Fibroblast of skin of left biceps (primary cell): ENCODE measurements at places on chromosomes 12 and 14.

DNA sequence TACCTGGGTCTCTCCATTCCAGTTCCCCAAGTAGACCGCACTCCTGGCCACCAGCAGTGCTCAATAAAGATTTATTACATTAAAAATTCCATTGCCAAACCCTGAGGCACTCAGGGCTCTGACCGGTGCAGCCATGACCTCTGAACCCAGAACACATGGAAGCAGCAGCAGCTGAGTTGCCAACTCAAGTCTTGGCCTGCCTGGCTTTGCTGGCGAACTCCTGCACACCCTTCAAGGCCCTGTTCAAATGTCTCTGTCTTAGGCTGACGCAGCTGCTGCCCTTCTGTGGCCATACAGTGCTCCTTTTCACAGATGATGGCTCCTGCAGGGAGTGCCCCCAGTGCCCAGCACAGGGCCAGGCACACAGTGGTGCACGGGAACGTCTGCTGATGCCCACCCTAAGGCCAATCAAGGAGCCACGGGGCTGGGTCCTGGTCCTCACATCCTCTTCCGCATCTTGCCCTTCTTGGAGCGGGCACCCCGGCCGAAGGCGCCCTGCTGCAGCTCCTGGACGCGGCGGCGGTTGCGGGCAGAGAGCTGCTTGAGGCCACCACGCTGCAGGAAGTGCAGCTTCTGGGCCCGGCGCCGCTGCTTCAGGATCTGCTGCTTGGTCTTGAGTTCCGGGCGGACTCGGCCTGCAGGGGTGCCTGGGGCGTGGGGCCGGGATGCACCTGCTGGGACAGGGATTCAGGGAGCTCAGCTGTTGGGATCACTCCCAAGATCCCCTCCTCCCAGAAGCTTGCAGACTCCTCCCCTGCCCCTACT, 9.1 kb downstream of the CFAP73 start:
- DNase-seq = no peak

DNA sequence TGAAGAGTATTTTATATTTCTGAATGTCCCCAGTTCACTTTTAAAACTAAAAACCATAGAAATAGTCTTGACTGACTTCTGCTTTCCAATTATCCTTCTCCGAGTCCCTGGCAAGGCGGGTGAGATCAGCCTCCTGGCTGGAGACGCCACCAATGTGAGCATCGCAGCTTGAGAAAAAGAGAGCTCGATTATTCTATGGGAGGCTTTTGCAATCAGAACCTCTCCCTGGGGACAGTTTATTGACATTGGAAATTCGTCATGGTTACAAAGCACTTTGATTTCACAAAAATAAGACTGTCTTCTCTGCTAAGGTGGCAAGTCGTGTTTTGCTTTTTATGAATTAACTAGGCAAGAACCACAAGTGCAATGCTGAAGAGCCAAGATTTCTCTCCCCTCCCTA, 23.6 kb upstream of the GPHB5 start:
- no peak for DNase-seq

DNA sequence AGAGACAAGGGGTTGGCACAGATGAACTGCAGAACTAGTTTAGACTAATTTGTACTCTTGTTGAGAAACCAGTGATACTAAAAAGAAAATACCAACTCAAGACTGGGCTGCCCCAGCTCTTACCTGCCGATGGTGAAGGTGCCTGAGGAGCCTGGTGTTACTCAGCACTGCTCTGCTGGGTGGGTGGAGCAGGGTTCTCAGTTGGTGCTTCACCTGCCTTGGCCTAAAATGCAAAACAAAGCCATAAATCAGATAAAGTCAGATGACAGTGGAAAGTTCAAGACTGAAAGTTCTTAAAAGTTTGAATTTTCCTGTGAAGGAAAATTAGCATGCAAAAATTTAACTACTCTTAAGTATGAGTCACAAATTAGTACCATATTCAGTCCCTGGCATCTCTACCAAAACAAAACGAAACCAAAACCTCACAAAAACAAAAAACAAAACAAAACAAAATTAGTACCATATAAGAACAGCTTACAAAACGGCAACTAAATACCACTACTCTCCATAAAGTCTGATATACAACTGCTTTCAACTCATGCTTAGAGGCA, 21.9 kb downstream of the YBX3 start:
- DNase-seq = no peak

- DNase-seq = peak; percentile 13
Measured at GRCh38 chr12:119178544-119179334, at the start of gene HSPB8. TSS of gene HSPB8 (plus strand) at chr12:119178931. CDS start at chr12:119179313, 382 bp downstream.

GRCh38 chr12:52224151-52224550, 8.9 kb upstream of the KRT7 start:
- DNase-seq = no peak

DNA sequence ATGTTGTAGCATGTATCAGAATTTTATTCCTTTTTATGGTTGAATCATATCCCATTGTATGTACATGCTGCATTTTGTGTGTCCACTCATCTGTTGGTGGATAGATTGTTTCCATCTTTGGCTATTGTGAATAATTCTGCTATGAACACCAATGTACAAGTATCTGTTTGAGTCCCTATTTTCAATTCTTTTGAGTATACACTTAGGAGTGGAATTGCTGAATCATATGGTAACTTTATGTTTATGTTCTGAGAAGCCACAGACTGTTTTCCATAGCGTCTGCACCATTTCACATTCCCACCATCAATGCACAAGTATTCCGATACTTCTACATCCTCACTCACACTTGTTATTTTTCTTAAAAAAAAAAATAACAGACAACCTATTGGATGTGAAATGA, 91.5 kb downstream of the ARF6 start:
- no peak for DNase-seq

DNA sequence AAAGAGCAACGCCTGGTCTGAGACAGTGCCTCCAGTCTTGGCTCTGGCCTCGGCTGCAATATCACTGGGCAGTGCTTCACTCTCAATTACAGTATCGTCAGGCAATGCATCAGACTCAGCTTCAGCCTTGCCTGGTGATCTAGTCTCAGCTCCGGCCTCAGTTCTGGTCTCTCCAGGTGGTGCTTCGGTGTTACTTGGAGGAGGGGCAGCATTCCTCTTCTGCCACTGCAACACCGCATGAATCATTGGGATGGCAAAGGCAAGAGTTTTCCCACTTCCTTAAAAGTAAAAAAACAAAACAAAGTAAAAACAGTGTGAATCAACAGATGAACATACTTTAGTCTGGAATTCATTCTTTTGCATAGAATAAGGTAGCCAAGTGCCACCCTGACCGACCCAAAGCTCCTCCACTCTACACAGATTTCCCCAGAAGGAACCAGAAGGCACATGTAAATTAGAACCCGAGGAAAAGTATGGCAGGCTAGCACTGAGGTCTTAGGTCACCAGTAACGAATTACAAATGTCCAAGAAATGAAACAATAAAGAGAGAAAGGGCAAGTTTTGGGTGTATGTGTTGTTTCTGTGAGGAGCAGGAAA, 18.6 kb downstream of the DDX24 start:
- no peak for DNase-seq

GRCh38 chr12:97075934-97076630, 169.0 kb downstream of the NEDD1 start:
- DNase-seq = no peak

DNA sequence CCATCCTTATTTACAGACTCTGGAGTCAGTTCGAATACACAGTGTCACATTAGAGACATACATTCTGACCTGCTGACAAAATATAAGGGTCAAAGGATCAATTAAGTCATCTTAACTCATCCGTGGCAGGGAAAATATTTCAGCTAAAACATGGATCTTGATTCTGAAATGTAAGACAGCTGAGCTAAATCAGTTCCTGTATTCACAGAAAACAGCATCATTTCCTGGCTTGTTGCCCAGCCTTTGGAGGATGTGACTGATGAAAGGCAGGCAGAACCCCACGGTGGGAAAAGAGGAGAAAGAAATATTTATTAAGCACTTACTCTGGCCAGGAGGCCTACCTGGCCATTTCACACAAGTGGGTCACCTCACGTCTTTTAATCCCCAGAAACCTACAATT, 101.9 kb downstream of the GAS2L3 start:
- peak; percentile 10 for DNase-seq

DNA sequence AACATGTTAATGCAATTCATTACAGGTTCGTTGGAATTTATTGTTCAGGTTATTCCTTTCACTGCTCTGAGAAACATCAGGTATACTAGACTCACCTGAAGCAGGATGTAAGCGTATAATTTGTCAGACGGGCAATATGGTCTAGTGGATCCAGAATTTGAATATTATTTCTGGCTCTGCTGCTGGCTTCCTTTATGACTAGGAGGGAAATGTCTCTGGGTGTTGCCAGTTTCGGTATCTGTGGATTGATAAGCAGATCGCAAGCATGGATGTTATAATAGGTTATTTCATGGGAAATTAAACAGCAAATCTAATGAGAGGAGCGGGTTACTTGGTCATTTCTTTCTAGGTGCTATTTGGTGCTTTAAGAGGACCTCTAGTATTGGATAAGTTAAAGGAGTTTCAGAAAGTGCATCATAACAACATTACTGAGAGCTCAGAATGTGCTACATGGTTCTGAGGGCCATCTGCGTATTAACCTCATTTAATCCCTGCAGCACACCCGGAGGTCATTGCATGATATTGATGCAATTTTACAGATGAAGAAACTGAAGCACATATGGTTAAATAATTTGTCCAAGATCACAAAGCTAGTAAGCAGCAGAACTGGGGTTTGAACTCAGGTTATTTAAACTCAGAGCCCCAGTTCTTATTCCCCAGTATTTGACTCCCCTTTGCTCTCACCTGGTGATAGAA, 47.3 kb upstream of the BCAT1 start:
- DNase-seq = no peak

- DNase-seq = peak; percentile 50
Measured at GRCh38 chr14:90301668-90302090, 30.1 kb downstream of the NRDE2 start.

DNA sequence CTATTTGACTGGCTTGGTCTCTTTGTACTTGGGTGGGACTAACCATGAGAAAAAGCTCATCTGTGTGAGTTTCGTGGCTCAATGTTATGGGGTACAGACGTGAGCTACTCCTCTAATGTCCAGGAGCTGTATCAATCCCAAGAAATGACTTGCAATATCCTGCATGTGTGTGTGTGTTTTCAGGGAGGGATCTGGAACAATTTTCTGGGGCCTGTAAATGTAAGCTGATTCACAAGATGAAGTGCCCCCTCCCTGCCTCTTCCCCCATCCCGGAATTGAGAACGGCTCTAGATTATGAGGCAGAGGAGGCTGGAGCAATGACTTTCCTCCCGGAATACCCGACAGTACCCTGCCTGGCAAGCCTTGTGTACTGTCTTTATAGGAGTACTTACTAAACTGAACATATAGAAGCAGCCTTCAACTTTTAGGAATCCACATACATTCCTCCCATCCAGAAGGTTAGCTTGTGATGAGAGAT, 53.9 kb downstream of the TMX1 start:
- no peak for DNase-seq

DNA sequence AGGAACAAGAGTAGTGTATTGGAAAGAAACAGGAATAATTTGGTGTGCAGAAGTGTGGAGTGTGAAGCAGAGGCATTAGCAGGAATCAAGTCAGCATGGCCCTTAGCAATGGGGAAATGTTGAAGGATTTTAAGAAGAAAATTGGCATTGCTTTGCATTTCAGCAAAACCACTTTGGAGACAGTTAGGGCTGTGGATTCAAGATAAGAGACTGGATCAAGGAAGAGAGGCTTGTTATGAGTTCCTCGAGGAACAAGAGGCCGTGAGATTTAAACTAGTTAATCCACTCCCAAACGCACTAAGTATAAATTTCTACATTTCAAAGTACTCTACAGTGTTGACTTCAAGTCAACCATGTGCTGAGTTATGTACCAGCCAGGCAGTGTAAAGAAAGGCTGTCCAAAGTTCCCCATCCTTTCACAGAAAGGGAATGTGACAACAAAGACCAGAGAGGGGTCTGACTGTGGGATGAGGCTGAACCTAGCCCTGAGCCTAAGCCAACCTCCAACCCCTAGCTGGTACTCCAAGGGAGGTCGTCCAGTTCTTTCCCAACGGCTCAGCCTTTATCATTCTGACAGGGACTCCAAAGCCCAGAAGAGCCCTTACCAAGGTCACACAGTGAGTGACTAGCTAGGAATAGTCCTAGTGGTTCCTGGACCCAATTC, 91.2 kb upstream of the BMP4 start:
- DNase-seq = no peak

- no peak for DNase-seq
Measured at GRCh38 chr14:50022661-50023060, 93.7 kb downstream of the VCPKMT start.

GRCh38 chr14:63134801-63135200, 69.4 kb upstream of the RHOJ start:
- no peak for DNase-seq

DNA sequence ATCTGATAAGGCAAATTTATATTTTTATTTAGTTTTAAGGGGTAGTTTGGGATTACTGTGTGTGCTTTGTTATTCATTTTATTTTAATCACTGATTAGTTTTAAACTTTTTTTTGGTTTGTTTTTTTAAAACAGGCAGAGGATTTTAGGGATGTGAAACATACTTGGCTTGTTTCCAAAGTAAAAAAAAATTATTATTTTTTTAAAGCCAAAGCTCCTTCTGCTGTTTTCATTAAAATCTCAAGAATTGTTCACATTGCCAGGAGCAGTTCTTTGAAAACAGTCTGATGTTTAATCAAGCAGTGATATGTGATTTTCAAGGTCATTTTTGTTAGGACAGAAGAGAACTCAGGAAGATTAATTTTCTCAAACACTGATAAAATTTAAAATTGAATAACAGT, 11.2 kb downstream of the TTC8 start:
- no peak for DNase-seq
